ENCODE measurements at places on chromosomes 5 and 9.
A peak's percentile ranks its signal among the peaks of the same experiment; 100 is the strongest.

GRCh38 chr5:132601071-132601728 lies 44.4 kb downstream of the RAD50 start:
- DNase-seq, result no peak

- DNase-seq, result no peak
Measured at GRCh38 chr5:111902436-111902835, 145.4 kb upstream of the NREP start.

DNA sequence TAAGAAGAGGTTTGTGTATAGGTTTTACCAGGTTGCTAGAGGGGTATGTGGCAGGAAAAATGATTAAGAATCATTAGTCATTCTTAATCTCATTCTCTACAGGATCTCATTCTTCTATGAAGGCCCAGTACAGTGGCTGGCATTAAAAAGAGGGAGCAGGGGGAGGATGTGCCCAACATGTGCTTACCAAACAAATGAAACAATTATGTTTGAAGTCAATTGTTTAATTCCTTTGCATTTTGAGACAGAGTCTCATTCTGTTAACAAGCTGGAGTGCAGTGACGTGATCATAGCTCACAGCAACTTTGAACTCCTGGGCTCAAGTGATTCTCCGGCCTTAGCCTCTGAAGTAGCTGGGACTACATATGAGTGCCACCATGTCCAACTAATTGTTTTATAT lies 23.0 kb downstream of the FNIP1 start:
- no peak for DNase-seq

DNA sequence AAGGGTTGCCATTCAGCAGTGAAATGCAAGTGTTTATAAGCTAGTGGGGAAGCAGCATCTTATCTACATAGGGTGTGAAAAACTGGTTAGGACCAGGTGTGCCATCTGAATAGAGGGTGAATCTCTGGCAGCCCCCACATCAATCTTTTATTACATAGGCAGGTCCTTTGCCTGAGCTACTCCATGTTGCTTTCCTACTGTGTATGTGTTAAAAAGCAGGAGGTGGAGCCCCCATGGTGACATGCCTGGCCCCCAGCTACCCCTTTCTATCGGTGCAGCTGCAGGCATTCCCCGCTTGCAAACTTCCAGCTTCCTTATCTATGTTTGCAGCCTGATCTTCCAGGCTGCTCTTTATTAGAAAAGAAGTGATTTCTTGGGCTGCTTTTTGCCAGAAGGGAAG lies 353.5 kb downstream of the SPATA31D1 start:
- DNase-seq, result no peak

GRCh38 chr9:131590449-131590848 lies 45.1 kb downstream of the PRRT1B start:
- DNase-seq, result no peak

DNA sequence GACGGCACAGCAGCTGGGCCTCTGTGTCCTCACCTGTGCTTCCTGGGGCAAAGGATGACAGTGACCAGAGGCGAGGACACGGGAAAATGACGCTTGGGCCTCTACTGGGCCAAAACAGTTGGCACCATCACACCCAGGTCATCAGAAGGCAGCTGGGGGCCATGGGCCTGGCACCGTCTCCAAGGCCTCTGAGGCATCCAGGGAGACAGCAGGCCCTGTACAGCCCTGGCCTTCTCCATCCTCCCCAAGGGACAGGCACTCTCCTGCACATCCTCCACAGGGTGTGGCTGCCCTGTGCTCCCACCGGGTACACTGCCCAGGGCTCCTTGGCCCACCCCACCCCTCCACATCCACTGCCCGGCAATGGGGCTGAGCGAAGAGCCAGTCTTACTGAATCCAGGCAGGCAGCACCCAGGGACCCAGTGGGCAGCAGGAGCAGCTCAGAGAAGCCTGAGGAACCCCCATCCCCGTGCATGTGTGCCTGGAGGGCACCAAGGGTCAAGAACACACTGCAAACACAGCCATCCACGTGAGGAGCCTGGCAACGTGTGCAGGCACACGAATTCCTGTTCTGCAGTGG lies 4.0 kb downstream of the LPCAT1 start:
- DNase-seq, result no peak

- no peak for DNase-seq
Measured at GRCh38 chr9:128405077-128405779, 15.4 kb upstream of the CERCAM start.

DNA sequence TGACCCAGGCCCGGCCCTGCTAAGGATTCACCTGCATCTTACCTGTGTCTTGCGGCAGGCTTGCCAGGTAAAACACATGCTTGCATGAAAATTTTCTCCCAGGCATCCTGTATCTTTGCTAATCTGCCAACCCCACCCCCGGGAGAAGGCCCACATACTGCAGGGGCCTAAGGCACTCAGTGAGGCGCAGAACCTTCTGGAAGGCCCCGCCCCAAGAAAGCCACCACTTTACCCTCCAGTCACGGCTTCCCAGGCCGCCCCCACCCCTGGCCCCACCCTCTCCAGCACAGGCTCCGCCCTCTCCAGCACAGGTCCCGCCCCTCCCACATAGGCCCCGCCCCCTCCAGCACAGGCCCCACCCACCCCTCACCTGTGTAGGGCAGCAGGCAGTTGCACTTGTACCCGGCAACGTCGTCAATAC lies 29.8 kb upstream of the SEC16A start:
- no peak for DNase-seq

DNA sequence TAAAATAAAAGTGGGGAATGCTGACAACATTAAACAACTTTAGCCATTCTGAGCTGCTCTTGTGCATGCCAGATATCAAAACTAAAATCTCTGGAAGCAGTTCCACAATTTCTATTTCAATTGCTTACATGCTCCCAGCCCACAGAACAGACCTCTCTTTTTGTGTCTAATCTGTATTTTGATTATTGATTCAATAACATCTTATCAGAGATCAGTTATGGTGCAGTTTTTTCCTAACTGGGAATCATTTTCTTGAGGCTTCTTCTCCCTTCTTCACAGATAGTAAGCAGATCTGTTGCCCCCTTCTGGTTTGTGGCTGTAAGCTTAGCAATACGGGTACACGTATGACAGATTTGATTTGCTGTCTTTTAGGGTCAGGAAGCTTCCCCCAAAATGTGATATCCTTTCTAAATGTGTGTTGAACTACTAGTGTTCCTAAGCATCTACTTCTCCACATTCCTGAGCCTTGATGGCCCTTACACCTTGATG lies 39.4 kb downstream of the MRPS27 start:
- no peak for DNase-seq

- DNase-seq, result no peak
Measured at GRCh38 chr9:79912318-79913070, 340.7 kb downstream of the TLE4 start.

DNA sequence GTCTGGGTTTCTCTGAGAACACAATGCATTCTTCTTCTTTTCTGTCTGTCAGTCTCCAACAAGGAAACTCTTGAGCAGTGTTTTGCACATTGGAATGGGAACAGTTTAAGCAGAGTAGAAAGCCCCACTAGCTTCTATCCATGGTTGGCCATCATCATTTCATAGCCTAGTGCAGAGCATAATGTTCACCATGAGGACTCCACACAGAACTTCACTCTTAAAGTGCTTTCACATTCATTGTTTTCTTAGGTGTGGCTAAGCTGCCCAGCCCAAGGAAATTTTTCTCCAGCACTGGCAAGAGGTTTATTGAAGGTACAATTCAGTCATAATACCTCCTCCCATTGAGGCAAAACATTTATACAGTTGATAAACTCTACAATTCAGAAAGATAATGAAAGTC lies 503.0 kb upstream of the CD180 start:
- no peak for DNase-seq

DNA sequence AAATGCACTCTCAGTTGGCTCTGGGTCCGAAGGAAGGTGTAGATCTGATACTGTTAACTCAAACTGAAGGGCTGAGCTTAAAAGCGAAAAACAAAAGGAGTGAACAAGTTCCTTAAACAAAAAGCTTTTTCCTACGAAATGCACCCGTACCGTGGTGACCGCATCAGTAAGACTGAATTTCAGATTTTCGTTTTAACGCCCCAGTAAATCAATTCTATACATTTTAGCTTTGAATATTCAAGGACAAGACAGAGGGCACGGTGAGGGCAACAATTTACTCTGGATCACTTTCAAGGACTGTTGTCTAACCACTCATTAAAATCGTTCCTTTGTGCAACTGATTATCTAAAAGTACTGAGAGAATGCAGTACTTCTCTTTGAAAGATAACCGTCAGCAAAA lies 1.9 kb downstream of the HOMER1 start:
- DNase-seq, result no peak

GRCh38 chr5:177576169-177576568 lies 15.8 kb upstream of the TMED9 start:
- no peak for DNase-seq

DNA sequence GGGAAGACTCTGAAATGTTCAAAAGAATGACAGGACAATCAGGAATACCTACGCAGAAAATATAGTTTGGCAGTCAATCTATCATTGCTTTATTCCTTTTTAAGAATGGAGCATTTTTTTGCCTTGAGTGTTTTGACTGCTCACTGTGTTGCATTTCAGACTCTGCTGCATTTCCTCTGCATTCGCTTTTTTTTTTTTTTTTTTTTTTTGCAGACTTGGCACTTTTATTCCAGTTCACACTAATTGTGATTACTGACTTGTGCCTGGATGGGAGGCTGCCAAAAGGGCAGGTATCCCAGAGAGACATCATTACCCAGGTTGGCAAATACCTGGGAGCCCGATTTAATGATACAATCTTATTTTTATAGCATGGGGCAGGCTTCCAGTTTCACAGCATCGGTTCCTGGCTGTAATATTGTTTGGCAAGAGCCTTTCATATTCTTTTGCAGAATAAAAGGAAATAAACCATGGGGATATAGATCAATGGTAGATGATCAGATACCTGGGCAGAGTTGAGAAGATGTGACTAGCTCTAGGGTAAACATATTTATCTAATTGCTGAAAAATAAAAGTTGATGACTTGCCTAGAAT lies 1132.6 kb downstream of the MAT2B start:
- DNase-seq, result no peak

- peak; percentile 28 for DNase-seq
Measured at GRCh38 chr9:109192732-109193361, 25.8 kb upstream of the FRRS1L start.

GRCh38 chr5:76292620-76293322 lies 110.3 kb upstream of the IQGAP2 start:
- DNase-seq, result no peak

DNA sequence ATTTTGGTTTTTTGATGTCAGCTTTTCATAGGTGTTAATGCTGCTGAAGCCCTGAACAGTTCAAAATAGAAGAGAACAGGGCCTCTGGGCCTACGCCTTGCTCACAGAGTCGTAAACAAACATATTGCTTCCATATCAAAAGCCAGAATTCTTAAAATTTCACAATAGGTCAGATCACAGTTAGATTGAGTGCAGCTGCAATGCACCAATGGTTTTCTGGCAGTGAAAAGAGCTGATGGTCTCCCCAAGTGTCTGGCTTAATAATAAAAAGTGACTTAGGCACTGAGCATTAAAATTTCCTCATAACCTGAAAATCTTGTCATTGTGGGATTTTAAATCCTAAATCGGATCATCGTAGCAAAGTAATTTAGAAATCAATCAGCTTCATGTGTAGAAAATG lies 493.0 kb downstream of the CAAP1 start:
- DNase-seq, result no peak

DNA sequence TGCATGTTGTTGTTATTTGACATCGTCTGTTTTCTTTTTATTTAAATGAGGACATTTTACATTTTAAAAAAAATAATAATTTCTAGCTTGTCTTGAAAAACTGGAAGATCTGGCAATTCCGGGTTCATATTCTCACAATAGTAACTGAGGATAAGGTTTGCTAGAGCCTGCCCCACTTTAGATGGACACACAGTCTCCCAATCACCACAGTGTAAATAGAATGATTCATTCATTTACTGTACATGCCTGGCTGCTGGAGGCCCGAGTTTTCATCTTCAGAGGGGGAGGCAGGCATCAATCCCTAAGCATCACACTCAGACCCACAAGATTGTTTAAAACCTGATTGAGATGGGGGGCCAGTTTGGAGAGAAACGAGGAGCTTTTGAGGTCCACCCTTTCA lies 2039.7 kb upstream of the WWC1 start:
- no peak for DNase-seq

- DNase-seq, result no peak
Measured at GRCh38 chr9:129455151-129455995, 165.5 kb downstream of the C9orf50 start.

- no peak for DNase-seq
Measured at GRCh38 chr9:69486498-69486897, 161.5 kb downstream of the ENTREP1 start.

GRCh38 chr5:146042628-146043279 lies 62.6 kb downstream of the PLAC8L1 start:
- no peak for DNase-seq

DNA sequence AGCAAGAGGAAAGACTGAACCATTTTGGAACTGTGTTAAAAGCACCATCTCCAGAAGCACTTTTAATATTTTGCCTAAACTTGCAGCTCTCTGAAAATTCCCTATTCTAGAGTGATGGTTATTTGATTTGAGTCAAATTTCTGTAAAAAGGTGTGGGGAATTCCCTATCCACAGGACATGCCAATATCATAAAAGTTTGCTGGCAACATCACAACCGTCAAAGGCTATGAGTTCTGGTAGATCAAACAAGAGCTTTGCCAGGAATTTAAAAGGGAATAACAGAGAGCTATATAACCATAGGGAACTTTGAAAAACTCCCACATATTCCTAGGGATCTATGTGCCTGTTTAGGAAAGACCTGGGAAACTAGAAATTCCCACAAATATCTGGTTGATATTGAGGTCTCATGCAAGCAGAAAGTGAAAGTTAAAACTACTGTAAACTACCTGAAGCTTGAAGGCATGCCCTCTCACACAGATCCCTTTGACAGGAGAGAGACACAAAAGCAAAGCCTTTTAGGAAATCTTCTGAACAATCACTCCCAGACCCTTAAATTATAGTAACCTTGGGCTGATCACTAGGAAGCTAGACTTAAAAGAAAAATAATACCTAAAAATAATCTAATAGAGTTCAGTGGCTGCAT lies 549.9 kb downstream of the ANXA1 start:
- no peak for DNase-seq

DNA sequence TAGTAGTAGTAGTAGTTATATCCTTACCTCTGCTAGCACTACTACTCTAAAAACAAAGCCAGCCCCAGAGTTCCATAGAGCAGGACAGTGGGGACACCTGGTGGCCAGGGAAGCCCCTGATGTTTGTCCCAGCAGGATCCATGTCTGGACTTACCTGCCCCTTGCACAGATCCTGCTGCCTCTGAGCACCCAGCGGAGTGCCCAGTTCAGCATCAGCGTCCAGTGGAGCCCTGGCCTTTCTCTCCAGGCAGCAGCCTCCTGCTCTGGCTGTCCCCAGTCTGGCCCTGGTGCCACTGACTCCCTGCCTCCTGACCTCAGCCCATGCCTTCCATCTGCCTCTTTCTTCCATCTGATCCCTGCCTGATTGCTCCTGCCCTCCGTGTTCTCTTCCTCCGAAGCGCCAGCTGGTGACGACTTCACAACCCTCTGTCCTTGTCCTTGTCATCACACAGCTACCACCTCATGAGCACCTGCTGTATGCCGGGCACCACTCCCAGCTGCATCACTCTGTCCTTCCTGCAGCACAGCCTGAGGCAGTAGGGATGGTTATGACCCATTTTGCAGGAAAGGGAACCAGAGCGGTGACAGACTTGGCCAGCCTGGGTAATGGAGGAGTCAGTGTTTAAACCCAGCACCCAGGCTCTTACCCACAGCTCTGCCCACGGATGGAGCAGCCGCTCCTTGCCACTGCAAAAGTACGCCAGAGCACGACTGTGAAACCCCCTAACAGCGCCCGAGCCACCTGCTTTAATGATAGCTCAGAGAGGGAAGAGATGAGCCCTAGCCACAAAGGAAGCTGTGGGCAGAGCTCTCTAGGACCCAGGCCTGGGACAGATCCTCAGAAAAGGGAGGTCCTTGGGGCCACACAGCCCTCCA lies 11.5 kb downstream of the SARDH start:
- DNase-seq, result peak; percentile 20

Measured in NCI-H1092 (cell line).